Activated naive CD8-positive, alpha-beta T cell treated with anti-CD3 and anti-CD28 coated beads, Interleukin-2, amount 50 U/mL, for 16 hours (primary cell): ENCODE measurements at places on chromosomes 13 and 19.

DNA sequence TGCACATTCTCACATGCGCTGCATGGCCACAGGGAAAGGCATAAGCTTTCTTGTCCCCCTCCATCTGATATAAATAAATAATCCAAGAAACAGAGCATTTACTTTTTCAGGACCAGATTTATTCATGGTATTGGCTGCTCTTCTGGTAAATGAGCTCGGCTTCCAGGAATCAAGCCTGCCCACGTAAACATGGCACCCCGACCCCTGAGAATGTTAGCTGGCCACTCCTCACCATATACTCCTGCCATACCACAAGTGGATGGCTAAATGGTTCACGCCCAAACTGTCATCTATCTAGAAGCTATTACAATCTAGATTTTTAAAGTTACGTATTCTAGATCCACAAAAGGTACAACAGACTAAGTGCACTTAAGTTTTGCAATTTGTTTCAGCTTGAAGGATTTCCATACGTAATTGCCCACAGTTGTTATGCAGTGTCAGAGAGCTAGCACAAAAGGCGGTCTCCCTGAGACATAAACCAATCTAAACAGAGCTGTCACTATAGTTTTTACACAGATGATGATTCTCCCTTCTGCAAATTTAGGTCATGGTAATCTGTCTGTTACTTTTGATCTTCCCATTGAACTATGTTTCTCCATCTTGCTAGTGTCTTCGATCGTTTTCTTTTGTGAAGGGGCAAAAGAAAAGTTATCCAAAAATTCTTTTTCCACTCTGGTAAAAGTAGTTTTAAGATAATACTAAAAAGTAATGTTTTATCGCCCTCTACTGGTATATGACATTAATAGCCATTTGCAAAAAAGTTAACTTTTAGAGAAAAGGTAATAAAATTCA is 16.2 kb upstream of the FOXO1 start:
- DNase-seq = no peak

DNA sequence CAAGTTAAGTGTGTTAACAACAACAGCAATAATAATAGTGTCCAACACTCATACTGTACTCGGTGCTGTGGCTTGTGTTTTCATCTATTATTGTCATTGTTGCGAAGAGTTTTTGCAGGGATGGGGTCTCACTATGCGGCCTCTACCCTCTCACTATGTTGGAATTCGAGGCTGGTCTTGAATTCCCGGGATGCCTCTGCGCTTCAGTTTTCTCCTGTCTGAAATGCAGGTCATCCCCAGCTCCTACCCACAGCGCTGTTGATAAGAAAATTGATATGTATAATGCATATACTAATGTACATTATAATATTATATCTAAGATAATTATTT is 4.9 kb upstream of the SBK3 start:
- no peak for DNase-seq

GRCh38 chr13:105159841-105160240 is 1375.6 kb downstream of the EFNB2 start:
- DNase-seq = no peak

- no peak for DNase-seq
Measured at GRCh38 chr19:45814851-45815480, at the start of gene RSPH6A. Gene RSPH6A (minus strand): TSS chr19:45815308. CDS start chr19:45815176, 132 bp downstream.

DNA sequence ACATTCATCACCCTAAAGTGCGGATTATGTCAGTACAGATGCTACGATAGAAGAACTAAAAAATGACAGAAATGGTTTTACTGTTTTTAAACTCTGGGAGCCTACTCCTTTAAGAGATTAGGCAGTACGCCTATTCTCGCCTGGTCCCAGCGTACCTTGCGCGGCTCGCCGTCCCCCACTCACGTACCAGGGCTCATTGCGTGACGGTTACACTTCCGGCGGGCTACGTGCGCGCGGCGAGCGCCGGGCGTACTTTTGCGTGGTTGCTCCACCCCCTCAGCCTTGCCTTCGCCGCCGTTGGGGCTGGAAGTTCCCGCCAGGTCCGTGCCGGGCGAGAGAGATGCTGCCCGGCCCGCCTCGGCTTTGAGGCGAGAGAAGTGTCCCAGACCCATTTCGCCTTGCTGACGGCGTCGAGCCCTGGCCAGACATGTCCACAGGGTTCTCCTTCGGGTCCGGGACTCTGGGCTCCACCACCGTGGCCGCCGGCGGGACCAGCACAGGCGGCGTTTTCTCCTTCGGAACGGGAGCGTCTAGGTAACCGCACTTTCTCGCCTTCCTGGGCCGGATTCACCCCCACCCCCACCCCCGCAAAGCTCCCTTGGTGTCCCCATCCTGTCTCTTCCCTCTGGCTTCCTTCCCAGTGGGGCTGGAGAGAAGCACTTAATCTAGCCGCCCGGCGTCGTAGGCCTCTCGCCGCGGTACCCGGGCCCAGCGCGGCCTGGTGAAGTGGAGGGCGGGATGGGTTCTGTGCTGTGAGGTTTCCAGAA is at the start of gene NUP58:
Gene NUP58 (plus strand): TSS at position 279 of the 767 bp plus-strand sequence. CDS start 149 bp downstream, at position 428.
- DNase-seq = peak; percentile 85

- no peak for DNase-seq
Measured at GRCh38 chr19:16824658-16825311, 4.4 kb upstream of the SIN3B start.

GRCh38 chr13:92951273-92951890 is 275.2 kb upstream of the GPC6 start:
- DNase-seq = no peak

DNA sequence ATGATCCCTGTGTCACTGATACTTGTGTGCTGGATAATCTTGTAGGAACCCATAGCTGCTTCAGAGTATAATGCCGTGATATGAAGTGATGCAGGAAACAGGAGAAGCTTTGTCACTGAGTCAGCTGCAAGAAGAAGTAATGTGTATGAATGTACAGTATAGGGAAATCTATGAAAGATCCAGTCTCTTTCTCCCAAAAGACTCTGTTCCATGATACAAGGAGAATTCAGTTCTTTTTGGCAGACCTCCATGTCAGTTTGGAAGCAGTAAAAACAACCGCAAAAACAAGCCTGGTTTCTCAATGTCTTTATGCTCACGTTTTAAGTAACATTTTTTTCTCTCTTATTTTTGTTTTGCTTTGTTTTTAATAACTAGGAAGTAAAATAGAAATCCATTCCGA is 33.9 kb downstream of the PCDH17 start:
- DNase-seq = no peak

- DNase-seq = no peak
Measured at GRCh38 chr19:47106821-47107201, 6.8 kb downstream of the ZC3H4 start.
